ENCODE measurements at places on chromosomes 5 and 9.

GRCh38 chr5:60521376-60522291 lies 178.3 kb downstream of the DEPDC1B start:
- no peak for DNase-seq
- no peak overlapping the region for H3K4me3 ChIP-seq
- no peaks in the 10 kb centered on the region for H3K36me3 ChIP-seq
- no peaks in the 10 kb centered on the region for H3K4me1 ChIP-seq

DNA sequence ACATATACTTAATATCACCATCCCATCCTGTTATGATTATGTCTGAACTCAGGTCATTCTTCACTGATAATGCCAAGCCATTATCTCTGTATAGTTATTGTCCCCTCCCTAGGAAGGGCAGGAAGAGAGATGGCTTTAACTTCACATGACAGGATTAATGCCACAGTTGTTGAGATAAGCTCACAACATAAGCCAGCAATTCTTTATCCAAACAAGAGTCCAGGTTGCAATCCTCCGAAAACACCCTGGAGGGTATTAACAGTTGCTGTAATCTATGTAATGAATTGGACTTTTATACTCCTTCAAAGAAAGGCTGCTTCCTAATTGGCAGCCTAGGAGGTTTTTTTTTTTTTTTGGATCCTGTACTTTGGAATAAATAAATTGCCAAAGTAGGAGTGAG lies 779.4 kb downstream of the SEMA5A start:
- H3K36me3 ChIP-seq: no peaks in the 10 kb centered on the region
- DNase-seq: no peak
- no peak overlapping the region for H3K4me3 ChIP-seq
- no peak overlapping the region for H3K27ac ChIP-seq

DNA sequence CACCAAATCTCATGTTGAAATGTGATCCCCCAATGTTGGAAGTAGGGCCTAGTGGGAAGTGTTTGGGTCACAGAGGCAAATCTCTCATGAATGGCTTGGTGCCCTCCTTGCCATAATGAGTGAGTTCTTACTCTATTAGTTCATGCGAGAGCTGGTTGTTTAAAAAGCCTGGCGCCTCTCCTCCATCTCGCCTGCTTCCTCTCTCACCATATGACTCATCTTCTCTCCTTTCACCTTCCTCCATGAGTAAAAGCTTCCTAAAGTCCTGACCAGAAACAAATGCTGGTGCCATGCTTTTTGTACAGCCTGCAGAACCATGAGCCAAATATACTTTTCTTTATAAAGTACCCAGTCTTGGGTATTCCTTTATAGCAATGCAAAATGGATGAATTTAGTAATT lies 20.9 kb upstream of the ARHGAP26 start:
- no peak for DNase-seq
- H3K27me3 ChIP-seq: no peaks in the 10 kb centered on the region
- peaks cover 20% of the 10 kb centered on the region for H3K4me1 ChIP-seq

DNA sequence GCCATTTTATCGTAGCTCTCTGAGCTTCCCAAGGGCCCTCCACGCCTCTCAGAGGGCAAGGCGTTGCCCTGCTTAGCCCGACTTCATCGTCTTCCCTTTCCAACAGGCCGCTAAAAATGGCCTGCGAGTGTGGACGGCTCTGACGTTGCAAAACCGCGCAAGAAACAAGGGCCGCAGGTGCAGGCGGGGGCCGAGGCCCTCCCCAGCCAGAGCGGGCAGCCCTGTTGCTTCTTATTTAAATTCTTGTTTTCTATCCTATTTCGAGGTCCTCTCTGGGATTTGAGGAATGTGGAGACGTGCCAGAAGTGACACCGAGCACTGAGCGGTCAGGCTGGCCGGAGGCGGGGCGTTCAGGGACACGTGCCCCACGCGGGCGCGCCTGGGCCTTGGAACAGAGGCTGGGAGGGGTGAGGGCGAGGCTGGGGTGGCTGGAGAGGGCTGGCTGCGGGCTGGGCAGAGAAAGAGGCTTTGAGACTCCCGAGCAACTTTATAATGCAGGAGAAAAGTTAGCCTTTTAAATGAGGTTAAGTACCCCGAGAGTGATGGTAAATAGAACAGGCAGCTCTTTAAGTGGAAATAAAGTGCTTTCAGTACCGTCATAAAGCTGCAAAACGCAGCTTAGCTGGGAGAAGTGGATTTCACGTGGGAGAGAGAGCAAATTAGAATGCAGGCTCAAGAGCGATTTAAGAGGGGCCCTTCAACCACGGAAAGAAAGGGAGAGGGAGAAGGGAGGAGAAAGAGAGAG lies 243.6 kb downstream of the AUH start:
- no peaks in the 10 kb centered on the region for H3K27me3 ChIP-seq
- H3K4me3 ChIP-seq: peak overlapping the region; percentile 40
- peak; percentile 89 for DNase-seq
- H3K4me1 ChIP-seq: peaks cover 13% of the 10 kb centered on the region
- H3K27ac ChIP-seq: peak overlapping the region; percentile 41

- no peaks in the 10 kb centered on the region for H3K4me1 ChIP-seq
- H3K27ac ChIP-seq: no peak overlapping the region
- no peak overlapping the region for H3K4me3 ChIP-seq
- no peaks in the 10 kb centered on the region for H3K36me3 ChIP-seq
- H3K27me3 ChIP-seq: no peaks in the 10 kb centered on the region
These were observed 73.8 kb upstream of the IL12B start for GRCh38 chr5:159403906-159404681.

DNA sequence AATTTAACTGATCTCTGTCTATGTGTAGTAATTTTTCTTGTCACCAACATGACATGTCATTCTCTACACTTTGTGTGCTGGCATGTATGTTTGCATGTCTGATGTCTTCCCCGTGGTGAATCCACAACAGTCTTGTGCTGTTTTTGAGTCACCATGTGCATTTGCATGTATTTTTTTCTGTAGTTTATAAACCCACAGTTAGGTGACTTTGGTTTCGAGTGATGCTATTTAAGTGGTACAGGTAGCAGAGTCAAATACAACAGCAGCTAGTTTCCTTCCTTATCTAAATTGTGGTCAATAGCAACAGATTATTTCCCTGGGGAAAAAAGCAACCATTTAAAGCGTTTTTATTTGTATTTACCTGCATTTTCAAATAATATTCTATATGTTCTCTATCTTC lies 89.9 kb upstream of the FSD1L start:
- no peaks in the 10 kb centered on the region for H3K36me3 ChIP-seq
- H3K27ac ChIP-seq: no peak overlapping the region
- H3K4me3 ChIP-seq: no peak overlapping the region

DNA sequence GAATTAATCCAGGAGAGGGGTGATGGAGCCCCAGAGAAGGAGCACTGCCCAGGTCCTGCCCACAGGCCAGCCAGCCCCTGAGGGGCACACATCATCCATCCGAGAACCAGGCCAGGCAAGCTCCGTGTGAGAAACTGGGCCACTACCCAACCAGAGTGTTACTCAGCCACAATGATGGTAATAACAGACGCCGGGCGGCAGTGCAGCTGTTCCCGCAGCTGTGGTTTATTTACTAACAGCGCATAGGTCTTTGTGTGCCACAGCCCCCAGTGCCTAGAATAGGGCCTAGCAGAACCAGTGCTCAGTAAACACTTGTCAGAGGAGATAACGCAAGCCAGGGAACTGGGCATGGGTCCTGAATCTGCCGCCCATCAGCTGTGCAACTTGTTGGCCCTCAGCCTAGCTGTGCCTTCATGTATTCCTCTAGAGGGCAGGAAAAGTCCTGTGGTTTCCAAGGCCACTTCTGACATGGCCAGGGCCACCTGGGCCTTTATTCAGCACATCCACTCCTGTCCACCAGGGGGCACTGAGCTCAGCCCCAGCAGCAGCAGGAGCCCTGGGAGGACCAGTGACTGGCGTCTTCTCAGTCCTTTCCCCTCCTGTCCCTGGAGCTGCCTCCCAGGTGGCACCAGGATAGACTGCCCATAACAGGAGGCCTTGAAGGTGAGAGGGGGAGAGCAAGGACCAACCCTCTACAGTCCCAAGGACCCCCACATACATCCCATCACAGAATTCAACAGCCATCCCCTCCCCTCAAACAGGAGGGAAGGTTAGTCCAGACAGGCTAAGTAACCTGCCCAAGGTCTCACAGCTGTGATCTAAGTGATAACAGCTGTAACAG lies 2.1 kb downstream of the MXD3 start:
- DNase-seq: peak; percentile 72
- H3K36me3 ChIP-seq: no peaks in the 10 kb centered on the region
- H3K4me1 ChIP-seq: peaks cover 27% of the 10 kb centered on the region

Data from testis (tissue), 5 donors.